ENCODE measurements at places on chromosomes 6 and 20.

DNA sequence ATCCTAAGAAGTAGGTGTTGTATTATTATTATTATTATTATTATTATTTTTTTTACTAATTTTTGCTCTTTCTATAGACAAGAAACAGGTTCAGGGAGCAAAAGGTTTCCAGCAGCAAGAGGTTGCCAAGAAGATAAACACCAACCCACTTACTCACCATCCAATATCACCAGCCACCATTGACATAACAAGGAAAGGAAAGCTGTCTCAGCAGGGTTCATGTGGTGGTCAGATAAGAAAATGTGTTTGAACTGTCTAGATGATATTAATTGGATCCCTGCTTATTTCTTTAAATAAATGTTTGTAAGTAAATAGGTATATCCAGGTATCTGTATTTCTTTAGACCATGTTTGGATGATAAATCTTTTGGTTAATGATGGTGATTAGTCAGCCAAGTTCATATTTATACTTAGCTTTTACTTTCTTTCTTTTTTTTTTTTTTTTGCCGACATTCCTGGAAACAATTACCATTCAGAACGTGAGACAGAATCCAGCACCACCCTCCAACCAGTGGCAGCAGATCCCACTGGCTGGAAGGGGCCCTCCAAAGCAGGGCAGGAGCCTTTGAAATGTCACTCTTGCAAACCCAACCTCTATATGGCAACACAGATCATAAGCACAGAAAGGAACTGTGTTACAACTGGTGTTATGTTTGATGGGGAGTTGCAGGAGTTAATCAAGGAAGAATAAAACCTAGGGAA lies 139.2 kb upstream of the ECI2 start:
- no peak for DNase-seq

DNA sequence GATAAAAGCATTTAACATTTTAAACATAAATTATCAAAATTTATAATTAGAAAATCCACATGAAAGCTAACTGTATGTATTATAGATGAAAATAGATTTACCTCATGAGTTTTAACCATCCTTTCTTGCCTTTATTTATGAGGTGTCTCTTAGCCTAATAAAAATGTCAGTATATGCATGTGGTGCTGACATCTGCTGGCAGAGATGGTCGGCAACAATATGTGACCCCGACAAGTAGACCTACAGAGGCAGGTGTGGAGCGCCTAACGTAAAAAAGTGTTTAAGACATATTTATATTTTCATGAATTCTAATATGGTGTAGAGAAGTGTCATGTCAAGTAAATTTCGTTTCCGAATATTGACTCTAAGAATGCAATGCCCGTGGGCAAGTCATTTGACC lies 149.0 kb upstream of the FUT9 start:
- no peak for DNase-seq

DNA sequence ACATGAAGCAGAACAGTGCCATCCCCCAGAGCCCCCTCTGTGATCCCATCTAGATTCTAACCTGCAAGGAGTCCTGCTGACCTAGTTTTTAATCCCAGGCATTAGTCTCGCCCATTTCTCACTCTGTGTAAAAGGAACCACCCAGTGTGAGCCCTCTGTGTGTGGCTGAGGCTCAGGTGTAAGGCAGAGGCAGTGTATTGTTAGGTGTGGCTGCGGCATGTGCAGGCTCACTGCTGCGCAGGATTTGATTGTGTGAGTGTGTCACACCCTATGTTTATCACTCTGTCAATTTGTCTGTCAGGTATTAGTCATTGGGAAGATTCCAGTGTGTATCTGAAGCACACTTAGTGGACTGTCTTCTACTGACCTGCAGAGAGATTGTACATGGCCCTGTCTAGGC lies 13.7 kb upstream of the CST8 start:
- DNase-seq, result no peak

DNA sequence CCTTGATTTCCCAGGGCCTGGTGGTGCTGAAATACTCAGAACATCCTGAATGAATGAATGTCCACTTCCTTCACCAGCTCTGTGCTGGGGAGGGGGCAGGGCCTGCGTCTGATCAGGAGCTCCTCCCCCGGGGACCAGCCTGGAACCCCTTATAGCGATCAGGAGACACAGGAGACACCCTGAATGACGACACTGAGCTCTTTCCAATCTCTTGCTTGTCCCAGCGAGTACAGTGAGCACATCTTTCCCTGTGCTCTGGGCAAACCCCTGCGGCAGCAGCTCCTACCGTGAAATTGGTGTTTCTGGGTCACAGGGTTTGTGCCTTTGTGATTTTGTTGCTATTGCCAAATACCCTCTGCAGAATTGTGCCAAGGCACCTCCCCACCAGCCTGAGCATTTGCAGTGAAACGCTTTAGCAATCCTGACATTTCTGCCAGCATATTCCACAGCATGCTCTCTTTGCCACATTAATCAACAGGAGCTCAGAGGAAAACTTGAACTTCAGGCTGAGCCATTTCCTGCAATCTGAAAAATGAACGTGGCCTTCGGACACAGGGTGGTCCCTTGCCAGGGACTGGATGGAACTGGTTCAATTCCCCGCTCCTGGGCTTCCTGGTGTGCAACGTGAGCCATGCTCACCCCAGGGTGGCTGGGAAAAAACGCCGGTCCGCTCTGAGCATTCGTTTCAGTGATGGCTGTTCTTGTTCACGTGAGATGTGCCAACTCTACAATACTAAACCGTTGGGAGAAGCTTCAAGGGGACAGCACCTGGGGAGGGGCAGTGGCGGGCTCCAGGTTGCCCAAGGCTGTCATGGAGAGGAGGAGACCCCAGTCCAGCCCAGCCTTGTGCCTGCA lies 23.1 kb upstream of the MRGBP start:
- no peak for DNase-seq

DNA sequence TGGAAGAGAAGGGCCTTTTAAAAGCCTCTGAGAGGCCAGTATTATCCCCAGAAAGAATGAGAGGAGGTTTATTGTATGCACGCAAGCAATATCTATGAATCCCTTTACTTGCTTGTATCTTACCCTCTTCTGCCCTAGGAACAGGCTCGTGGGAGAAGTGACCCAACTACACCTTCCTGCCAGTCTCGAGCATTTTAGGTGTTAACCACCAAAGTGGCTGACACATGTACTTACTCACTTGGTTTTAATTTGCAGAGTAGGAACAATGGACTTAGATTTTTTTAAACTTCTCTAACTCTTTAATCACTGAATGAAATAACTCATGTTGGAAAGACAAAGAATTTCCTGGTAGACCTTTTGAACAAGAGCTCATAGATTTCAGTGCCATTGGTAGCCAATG lies 296.9 kb downstream of the PLCB1 start:
- no peak for DNase-seq

GRCh38 chr6:128694303-128695009 lies 174.1 kb upstream of the PTPRK start:
- DNase-seq, result no peak

- DNase-seq, result no peak
Measured at GRCh38 chr20:889932-890463, 26.1 kb downstream of the ANGPT4 start.

GRCh38 chr20:56808732-56809131 lies 179.6 kb downstream of the TFAP2C start:
- no peak for DNase-seq

GRCh38 chr6:5536644-5537043 lies 275.3 kb downstream of the FARS2 start:
- DNase-seq, result no peak

All from NCI-H1048 (cell line).